ENCODE measurements at places on chromosomes 12 and 14. TPM values are rescaled to one million over a fixed set of nuclear protein-coding genes. Genes with fewer than 3 reads are reported as not detected.

Gene MAP1LC3B2
- total RNA-seq, result 0.87 TPM

Gene ABCC9
- total RNA-seq, result 8.7 TPM

Gene FSCB
- total RNA-seq, result not detected

Gene JPH4
- not detected for total RNA-seq

Gene SYNE3
- total RNA-seq, result 42.5 TPM

Gene HOXC4
- total RNA-seq, result 0.17 TPM

Gene TRIAP1
- 23.0 TPM for total RNA-seq

Gene ASCL1
- not detected for total RNA-seq

Gene GRIN2B
- not detected for total RNA-seq

Gene CRIP1
- total RNA-seq, result 2.5 TPM

Gene RNASE3
- total RNA-seq, result not detected

Gene TAS2R46
- 6.3 TPM for total RNA-seq

Gene RNASE7
- not detected for total RNA-seq

Gene SYT1
- total RNA-seq, result 1.3 TPM

Gene KIF5A
- total RNA-seq, result 0.66 TPM

Gene RD3L
- total RNA-seq, result not detected

Gene NTS
- total RNA-seq, result 0.50 TPM

Gene MGP
- 3.5 TPM for total RNA-seq

Gene IFT43
- 40.6 TPM for total RNA-seq

Gene GPR65
- under 0.01 TPM for total RNA-seq

Gene AEBP2
- total RNA-seq, result 20.3 TPM

Gene CYP27B1
- 0.15 TPM for total RNA-seq

Gene TAS2R20
- 2.8 TPM for total RNA-seq

Gene STYK1
- not detected for total RNA-seq

Gene CCDC175
- not detected for total RNA-seq

Gene TRAF3
- total RNA-seq, result 30.8 TPM

Gene KRT82
- not detected for total RNA-seq

Gene RIPK3
- 2.9 TPM for total RNA-seq

Gene LRRIQ1
- 0.44 TPM for total RNA-seq

Gene PMEL
- total RNA-seq, result 0.33 TPM

Gene SLC38A4
- total RNA-seq, result 1.2 TPM

Gene SDR9C7
- 0.15 TPM for total RNA-seq

Gene AQP2
- total RNA-seq, result not detected

Gene NYNRIN
- total RNA-seq, result 42.7 TPM

Gene CLEC4E
- total RNA-seq, result not detected

Gene ARHGEF25
- total RNA-seq, result 24.4 TPM

Gene CCDC63
- total RNA-seq, result not detected

Gene COL2A1
- under 0.01 TPM for total RNA-seq

Gene OR4M1
- total RNA-seq, result not detected

Gene KRT80
- total RNA-seq, result not detected

Gene ACRBP
- 0.29 TPM for total RNA-seq

Gene RNU6-7
- total RNA-seq, result not detected

Gene NDUFA12
- 53.9 TPM for total RNA-seq

Gene OR10AD1
- not detected for total RNA-seq

Gene AICDA
- total RNA-seq, result not detected

Gene KRT77
- total RNA-seq, result not detected

Gene KRT84
- not detected for total RNA-seq

Gene SLC2A14
- total RNA-seq, result not detected

Gene ZNF740
- total RNA-seq, result 11.6 TPM

Gene RAB3IP
- total RNA-seq, result 2.8 TPM

Gene CRACR2A
- 13.1 TPM for total RNA-seq

Gene CCNT1
- 26.3 TPM for total RNA-seq

Gene CATSPERB
- total RNA-seq, result not detected

Gene POC1B
- total RNA-seq, result 13.4 TPM

Gene LLPH
- 4.5 TPM for total RNA-seq

Gene NUMB
- total RNA-seq, result 36.7 TPM

Gene OTX2
- not detected for total RNA-seq

Gene TDRD9
- 0.33 TPM for total RNA-seq
